SK-MEL-5 (cell line): ENCODE measurements at places on chromosomes 1 and 21. TPM values are rescaled to one million over a fixed set of nuclear protein-coding genes. Genes with fewer than 3 reads are reported as not detected.
A peak's percentile ranks its signal among the peaks of the same experiment; 100 is the strongest.

GRCh38 chr1:196148367-196148970 lies 459.8 kb downstream of the KCNT2 start:
- DNase-seq, result peak; percentile 57

- peak; percentile 11 for DNase-seq
Observed at GRCh38 chr1:117209094-117209493, 1.6 kb downstream of the VTCN1 start.

Gene OPRD1
- under 0.01 TPM in 1 of 2 replicates, not detected in the other for total RNA-seq

Gene CCDC30
- 1.5 TPM in 2 replicates for total RNA-seq

Gene C1QTNF12
- not detected in 2 replicates for total RNA-seq
